Activated naive CD8-positive, alpha-beta T cell treated with anti-CD3 and anti-CD28 coated beads, Interleukin-2, amount 10 ng/mL, durations not matched to agents 7 days and 5 days (primary cell): ENCODE measurements at places on chromosomes 4 and X. TPM values are rescaled to one million over a fixed set of nuclear protein-coding genes. Genes with fewer than 3 reads are reported as not detected.

Gene GYPE
- total RNA-seq = 3.5 TPM

Gene STK26
- total RNA-seq = 54.0 TPM

Gene ACOX3
- 15.2 TPM for total RNA-seq

Gene CSAG1
- total RNA-seq = not detected

Gene SPON2
- total RNA-seq = 18.5 TPM

Gene PDCL2
- total RNA-seq = not detected

Gene ARHGAP36
- total RNA-seq = not detected

Gene PAK3
- 0.44 TPM for total RNA-seq

Gene AKAP4
- not detected for total RNA-seq

Gene ARL9
- total RNA-seq = 0.26 TPM

Gene KIT
- total RNA-seq = 1.1 TPM

Gene BEX4
- 23.3 TPM for total RNA-seq

Gene TCEAL7
- total RNA-seq = not detected

Gene CCDC110
- 0.11 TPM for total RNA-seq
